ENCODE measurements at places on chromosomes 5 and 9. TPM values are rescaled to one million over a fixed set of nuclear protein-coding genes. Genes with fewer than 3 reads are reported as not detected.
A peak's percentile ranks its signal among the peaks of the same experiment; 100 is the strongest.

The HK3 gene
- total RNA-seq = 0.60 TPM

The MEIKIN gene
- total RNA-seq = not detected

The CCNI2 gene
- 1.5 TPM for total RNA-seq

The TEK gene
- 5.9 TPM for total RNA-seq

The PDZD2 gene
- total RNA-seq = 21.5 TPM

The INSL6 gene
- not detected for total RNA-seq

The RAB3C gene
- total RNA-seq = 0.77 TPM

The PRDM9 gene
- not detected for total RNA-seq

The PCSK5 gene
- total RNA-seq = 13.5 TPM

DNA sequence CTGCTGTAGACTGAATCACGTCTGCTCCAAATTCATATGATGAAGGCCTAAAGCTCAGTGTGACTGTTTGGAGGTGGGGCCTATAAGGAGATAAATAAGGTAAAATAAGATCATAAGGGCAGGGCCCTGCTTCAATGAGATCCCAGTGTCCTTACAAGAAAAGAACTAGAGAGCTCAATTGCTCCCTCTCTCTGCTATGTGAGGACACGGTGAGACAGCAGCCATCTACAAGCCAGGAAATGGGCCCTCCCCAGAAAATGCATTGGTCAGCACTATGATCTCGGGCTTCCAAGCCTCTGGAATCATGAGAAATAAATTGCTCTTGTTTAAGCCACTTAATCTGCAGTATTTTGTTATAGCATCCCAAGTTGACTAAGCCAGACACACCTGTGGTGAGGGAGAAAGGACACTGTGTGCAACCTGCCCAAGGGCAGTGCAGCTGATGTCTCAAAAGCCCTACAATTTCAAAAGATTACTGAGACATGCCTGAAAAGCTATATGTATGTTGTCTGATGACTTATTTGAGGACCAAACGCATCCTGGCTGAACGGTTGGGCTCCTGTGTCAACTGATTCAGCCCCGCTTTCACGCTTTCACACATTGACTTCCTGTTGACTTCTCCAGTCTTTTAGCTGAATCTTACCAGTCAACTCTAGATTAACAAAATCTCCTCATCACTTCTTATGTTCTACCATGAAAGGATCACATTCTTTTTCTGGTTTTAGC, 13.2 kb downstream of the GZMK start:
- no peak for DNase-seq

DNA sequence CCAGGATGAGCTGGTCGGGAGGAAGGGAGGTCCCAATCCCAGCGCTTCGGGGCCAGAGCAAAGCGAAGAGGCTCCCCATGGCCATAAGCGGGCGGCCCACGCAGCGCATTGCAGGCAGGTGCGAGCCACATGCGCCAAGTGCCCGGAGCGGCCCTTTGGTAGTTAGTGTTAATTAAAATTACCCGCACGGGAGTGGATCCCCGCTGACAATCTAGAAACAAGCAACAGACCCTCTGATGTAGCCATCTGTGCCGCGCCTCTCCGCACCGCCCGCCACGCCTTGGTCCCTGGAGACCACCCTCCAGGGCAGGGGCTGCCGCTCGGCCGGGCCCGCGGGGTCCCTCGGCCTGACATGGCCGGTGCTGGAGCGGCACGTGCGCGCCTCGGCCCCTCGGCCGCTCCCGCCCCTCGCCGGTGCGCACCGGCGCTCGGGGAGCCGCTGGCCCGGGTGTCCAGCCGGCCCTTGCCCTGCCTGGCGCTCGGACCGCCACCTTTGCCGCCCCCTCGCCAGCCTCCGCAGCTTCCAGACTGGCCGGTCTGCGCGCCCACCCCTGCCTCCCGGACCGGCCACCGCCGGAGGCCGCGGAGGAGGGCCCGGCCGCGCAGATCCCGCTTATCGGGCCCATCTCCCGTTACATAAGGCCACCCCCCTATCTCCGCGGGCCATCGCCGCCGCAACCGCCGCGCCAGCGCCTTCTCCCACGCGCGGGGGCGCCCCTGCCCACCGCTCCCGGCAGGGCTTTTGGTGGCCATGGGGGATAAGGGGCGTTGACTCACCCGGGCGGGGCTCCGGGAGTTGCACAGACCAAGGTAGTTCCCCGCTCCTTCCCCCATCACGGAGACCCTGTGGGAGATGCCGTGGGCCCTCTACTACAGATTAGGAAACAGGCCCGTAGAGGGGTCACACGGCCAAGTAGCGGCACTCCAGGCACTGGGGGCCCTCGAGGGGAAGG, 1.9 kb upstream of the IL13 start:
- DNase-seq = no peak

DNA sequence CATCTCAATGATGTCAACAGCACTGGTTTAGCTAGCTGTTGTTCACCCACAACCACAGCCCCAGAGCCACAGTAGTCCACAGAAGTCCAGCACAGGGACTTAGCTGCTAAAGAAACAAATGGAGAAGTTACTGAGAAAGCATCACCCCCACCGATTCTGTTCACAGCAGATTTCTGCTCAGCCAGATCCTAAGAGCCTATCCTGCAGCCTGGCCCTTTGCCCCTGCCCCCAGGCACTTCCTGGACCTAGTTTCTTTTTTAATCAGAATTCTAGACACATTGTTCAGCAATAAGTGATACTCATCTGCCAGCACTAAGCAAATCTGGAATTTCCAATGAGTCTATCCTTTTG, 7.4 kb downstream of the B4GALT1 start:
- no peak for DNase-seq

GRCh38 chr9:479304-479970, 264.8 kb downstream of the DOCK8 start:
- DNase-seq = no peak

DNA sequence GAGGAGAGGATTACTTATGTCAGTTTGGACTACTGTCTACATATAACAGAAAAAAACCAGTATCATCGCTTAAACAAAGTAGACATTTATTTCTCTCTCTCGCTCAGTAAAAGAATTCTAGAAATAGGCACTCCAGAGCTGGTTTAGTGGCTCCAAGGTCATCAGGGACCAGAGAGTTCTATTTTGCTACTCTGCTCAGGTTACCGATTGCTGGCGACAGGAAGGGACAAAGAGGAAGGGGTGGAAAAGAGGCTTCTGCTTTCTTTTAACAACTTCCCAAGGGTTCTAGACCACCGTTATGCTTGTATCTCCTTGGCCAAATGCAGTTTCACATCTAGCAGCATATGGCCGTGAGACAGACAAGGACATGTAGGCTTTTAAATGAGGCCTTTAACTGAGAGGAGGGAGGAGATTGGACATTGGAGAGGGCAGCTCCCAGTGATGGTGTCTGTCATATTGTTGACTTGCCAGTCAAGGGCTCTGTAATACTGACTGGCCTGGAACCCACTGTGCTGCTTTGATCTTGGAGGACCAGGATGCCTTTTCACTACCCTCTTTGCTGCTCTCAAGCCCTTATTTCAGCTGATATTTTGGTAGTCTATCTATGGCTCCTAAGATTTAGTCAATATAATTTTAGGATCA, 15.6 kb upstream of the DCP2 start:
- DNase-seq = no peak

GRCh38 chr9:93590609-93591234, 14.3 kb downstream of the PHF2 start:
- DNase-seq = no peak

GRCh38 chr5:3341446-3342240, 254.0 kb upstream of the IRX1 start:
- no peak for DNase-seq

- no peak for DNase-seq
These were observed 169.0 kb downstream of the CDH6 start for GRCh38 chr5:31362529-31362900.

GRCh38 chr5:78503958-78504653, 143.7 kb downstream of the SCAMP1 start:
- DNase-seq = no peak

GRCh38 chr5:55593115-55593472, 58.3 kb upstream of the PLPP1 start:
- DNase-seq = no peak

- DNase-seq = no peak
These were observed 16.0 kb downstream of the LYRM7 start for GRCh38 chr5:131186561-131187256.

DNA sequence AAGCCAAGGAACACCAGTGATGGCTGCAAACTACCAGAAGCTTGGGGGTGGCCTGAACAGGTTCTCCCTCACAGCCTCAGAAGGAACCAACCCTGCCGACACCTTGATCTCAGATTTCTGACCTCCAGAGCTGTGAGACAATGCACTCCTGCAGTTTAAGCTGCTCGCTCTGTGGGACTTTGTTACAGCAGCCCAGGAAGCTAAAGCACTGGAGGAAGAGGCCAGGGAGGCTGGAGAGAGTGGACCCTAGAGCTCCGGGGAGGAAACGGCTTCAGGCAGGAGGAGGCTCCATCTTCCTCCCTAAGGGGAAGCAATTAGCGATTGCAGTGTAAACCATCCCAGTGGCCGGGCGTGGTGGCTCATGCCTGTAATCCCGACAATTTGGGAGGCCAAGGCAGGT, 25.1 kb downstream of the BARX1 start:
- no peak for DNase-seq

DNA sequence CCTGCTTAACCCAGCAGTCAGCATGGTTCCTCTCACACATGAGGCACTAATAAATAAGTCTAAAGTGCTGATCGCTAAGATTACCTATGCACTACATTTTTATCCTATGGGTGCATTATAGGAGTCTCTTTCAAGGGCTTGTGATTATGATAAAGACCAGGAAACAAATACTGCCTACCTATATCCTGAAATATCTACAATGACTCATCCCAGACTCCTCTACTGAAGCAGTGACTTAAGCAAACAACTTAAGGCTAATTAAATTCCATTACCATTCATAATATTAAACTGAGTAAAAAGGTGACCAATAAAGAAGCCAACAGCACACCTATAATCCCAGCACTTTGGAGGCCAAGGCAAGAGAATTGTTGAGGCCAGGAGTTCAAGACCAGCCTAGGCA, 338.4 kb downstream of the DNAH5 start:
- no peak for DNase-seq

- peak; percentile 56 for DNase-seq
These were observed 553 bp downstream of the MAP3K1 start for GRCh38 chr5:56815658-56816545.

DNA sequence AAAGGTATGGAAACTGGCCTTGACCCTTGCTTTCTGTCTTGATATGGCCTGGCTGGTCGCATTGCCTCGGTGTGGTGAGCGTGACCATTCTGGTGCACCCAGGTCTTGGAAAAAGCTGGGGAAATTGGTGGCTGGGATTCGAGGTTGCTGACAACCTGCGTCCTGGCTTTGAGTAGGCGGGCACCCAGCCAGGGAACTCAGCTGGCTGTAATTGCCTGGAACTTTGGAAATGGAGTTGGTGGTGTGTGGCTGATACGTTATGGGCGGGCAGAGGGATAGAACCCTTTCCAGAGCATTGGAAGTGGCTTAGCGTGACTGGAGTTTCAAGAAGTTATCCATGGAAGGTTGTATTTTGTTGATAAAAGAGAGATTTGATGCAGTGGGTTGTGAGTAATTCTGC, 35.2 kb downstream of the KCNMB1 start:
- no peak for DNase-seq

DNA sequence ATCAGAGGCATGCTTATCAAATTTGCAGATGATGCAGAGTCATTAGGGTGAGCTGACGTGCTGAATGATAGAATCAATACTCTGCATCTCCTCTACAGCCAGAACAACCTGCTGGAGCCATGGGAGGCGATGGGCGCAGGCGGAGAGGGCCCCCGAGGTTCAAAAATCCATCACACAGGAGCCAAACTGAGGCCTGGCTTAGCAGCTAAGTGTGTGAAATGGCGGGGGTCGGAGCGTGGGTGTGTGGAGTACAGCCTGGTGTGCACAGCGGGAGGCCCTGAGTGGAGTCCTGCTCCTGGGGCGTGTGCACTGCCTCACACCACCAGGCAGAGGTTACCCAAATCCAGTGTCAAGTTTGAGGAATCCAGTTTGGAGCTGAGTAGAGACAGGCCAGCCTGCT, 73.2 kb downstream of the MVB12B start:
- no peak for DNase-seq

DNA sequence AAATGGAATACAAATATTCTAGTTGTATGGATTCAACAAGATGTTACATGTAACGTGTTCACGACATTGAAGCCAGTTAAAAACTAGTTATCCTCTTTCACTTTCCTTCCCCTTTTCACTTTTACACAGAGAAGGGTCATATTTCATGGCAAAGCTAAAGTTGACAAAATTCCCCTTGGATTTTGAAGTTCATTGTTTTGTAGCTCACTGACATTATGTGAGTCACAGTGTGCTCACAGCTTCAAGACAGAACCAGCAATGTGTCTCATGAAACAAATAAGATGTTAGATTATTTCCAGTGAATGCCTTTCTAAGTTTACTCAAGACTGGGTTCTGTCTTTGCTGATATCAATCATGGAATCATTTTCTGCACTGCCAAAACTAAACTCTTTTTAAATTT, 535.5 kb upstream of the GRIN3A start:
- no peak for DNase-seq

DNA sequence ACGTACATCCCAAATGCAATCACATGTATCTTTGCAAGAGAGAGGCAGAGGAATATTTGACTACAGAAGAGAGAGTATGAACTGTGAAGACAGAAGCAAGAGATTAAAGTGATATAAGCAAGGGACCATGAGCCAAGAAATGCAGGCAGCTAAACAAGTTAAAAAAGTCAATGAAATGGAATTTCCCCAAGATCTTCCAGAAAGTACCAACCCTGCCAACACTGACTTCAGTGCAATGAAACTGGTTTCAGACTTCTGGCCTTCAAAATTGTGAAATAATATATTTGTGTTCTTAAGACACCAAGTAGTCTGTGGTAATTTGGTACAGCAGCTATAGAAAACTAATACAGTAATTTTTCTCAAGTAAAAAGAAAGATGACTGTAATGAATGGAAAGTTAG, 20.9 kb downstream of the FOXI1 start:
- no peak for DNase-seq

GRCh38 chr5:180611140-180611850, 20.0 kb upstream of the SCGB3A1 start:
- DNase-seq = no peak

GRCh38 chr9:123399803-123400378, 43.9 kb downstream of the CRB2 start:
- DNase-seq = no peak

- no peak for DNase-seq
These were observed 403.2 kb downstream of the KIF4B start for GRCh38 chr5:155416765-155417164.

DNA sequence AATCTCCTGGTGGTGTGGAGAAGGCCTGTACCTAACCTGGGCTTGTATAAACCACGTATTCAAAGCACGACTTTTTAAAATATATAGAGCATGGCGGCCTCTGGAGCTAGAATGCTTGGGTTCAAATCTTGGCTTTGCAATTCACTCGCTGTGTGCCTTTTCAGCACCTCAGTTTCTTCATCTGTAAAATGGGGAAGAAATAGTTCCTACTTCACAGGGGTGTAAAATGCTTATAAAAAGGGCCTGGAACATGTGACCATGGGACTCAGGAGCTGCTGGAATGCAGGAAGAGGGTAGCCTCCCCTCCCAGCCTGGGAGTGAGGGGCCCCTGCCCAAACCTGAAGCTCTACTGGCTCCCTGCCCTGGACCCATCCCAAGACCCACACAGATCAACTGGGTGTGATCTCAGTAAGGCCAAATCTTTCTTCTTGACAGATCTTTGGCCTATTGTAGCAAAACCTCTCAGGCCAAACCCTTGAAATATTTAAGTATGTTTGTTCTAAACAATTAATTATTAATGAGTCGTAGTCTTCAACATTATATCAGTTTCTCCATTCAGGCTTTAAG, 269.0 kb downstream of the ZSWIM6 start:
- no peak for DNase-seq

Data from mesothelial cell of epicardium (in vitro differentiated cells).